Kidney (tissue), 22 donors: ENCODE measurements at places on chromosomes 3 and 15. TPM values are rescaled to one million over a fixed set of nuclear protein-coding genes. Genes with fewer than 3 reads are reported as not detected.

DNA sequence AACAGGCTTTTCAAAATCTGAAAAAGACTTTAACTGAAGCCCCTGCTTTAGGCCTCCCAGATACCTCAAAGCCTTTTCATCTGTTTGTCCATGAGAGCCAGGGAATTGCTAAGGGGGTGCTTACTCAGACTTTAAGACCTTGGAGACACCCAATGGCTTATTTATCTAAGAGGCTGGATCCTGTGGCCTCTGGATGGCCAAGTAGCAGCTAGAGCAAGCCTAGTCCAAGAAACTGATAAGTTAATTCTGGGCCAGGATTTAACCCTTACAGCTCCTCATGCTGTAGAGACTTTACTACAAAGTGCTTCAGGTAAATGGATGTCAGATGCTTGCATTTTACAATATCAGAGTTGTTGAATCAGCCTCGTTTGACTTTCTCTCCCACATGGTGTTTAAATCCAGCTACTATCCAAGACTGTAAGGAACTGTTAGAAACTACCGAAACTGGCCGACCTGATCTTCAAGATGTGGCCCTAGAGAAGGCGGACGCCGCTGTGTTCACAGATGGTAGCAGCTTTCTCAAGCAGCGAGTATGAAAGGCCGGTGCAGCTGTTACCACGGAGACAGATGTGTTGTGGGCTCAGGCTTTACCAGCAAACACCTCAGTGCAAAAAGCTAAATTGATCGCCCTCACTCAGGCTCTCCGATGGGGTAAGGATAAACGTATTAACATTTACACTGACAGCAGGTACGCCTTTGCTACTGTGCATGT is 3.3 kb downstream of the DET1 start:
- no peak overlapping the region for H3K4me3 ChIP-seq
- no peaks in the 10 kb centered on the region for H3K36me3 ChIP-seq
- DNase-seq: no peak
- no peaks in the 10 kb centered on the region for H3K4me1 ChIP-seq
- H3K27ac ChIP-seq: no peak overlapping the region
- no peaks in the 10 kb centered on the region for H3K27me3 ChIP-seq

- no peaks in the 10 kb centered on the region for H3K27me3 ChIP-seq
- no peaks in the 10 kb centered on the region for H3K4me1 ChIP-seq
- DNase-seq: no peak
- no peaks in the 10 kb centered on the region for H3K36me3 ChIP-seq
- no peak overlapping the region for H3K27ac ChIP-seq
Measured at GRCh38 chr3:146575636-146576035, 29.5 kb downstream of the PLSCR5 start.

GRCh38 chr3:188164248-188164687 is 10.3 kb downstream of the LPP start:
- DNase-seq: no peak
- H3K27me3 ChIP-seq: no peaks in the 10 kb centered on the region
- peak overlapping the region; percentile 76 for H3K27ac ChIP-seq

The SLC15A2 gene
- 9.0 TPM for polyA plus RNA-seq

GRCh38 chr3:123678108-123678511 is 93.3 kb upstream of the HACD2 start:
- H3K27me3 ChIP-seq: no peaks in the 10 kb centered on the region
- DNase-seq: no peak
- no peaks in the 10 kb centered on the region for H3K4me1 ChIP-seq
- H3K36me3 ChIP-seq: peaks cover 5% of the 10 kb centered on the region
- no peak overlapping the region for H3K4me3 ChIP-seq
- H3K27ac ChIP-seq: no peak overlapping the region

- DNase-seq: no peak
- H3K4me1 ChIP-seq: peaks cover 5% of the 10 kb centered on the region
- H3K27me3 ChIP-seq: no peaks in the 10 kb centered on the region
- no peak overlapping the region for H3K27ac ChIP-seq
- no peaks in the 10 kb centered on the region for H3K36me3 ChIP-seq
Measured at GRCh38 chr15:48856942-48857341, 21.0 kb upstream of the EID1 start.

GRCh38 chr15:95024351-95024750 is 793.0 kb downstream of the MCTP2 start:
- H3K36me3 ChIP-seq: no peaks in the 10 kb centered on the region
- no peaks in the 10 kb centered on the region for H3K27me3 ChIP-seq
- H3K27ac ChIP-seq: no peak overlapping the region
- no peaks in the 10 kb centered on the region for H3K4me1 ChIP-seq
- no peak overlapping the region for H3K4me3 ChIP-seq

- no peaks in the 10 kb centered on the region for H3K36me3 ChIP-seq
- H3K4me3 ChIP-seq: no peak overlapping the region
- no peaks in the 10 kb centered on the region for H3K27me3 ChIP-seq
- DNase-seq: no peak
- H3K4me1 ChIP-seq: no peaks in the 10 kb centered on the region
Measured at GRCh38 chr3:46433841-46434240, 26.8 kb downstream of the CCRL2 start.
